ENCODE measurements at places on chromosomes 6 and 20.

- no peak for DNase-seq
Observed at GRCh38 chr6:63349401-63349800, 29.6 kb upstream of the LGSN start.

- DNase-seq = no peak
Observed at GRCh38 chr6:33820243-33820642, 16.4 kb upstream of the MLN start.

DNA sequence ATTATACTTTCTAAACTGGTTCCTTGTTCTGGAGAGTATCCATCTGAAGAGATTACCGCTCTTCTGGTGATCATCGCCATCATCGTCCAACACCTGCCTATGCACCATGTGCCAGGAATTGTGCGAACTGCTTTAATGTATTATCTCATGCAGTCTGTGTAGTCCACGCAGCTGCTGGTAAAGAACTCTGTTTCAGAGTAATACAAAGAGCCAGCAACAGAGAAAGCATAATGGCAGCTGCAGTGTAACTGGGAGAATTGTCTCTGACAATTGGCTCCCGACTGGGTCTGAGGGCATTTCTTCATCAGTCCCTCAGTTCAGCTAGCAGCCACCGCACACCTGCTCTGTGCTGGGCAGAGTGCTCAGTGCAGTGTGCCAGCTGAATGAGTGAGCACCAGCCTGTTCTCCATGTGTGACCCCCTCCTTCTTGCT lies 383.4 kb downstream of the GRIK2 start:
- DNase-seq = no peak

- no peak for DNase-seq
Observed at GRCh38 chr20:53692465-53693067, 98.9 kb upstream of the ZNF217 start.

DNA sequence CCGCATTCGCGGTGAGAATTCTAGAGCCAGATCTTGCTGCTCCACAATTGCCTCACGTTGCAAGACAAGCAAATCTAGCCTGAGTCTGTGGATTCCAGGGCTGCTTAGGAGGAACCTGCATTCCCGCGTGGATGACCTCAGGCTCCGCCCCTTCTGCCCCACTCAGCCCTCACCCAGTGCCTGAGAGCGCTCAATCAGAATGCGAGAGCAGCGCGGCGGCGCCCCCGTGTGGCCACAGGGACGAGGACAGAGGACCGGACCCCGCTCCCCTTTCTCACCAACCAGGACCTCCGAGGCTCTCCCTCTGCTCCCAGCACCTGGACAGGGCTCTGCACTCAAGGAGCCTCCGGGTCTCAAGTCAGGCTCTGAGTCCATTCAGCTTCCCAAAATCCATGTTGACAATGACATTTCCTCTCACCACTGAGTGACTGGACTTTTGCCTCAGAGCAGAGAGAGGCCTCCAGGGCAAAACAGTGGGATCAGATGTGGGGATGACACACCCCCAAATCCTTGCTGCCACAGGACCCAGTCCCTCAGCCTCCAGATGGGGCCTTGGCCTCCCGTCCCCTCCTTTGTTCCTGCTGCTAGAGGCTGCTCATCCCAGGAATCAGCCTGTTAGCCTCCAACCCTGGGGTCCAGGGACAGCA lies 52.0 kb downstream of the RPP21 start:
- DNase-seq = peak; percentile 81

GRCh38 chr6:35688605-35689322 lies at the start of gene FKBP5:
TSS of gene FKBP5 (minus strand) at chr6:35688915. CDS start at chr6:35642824, 46,091 bp downstream.
- DNase-seq = peak; percentile 89

DNA sequence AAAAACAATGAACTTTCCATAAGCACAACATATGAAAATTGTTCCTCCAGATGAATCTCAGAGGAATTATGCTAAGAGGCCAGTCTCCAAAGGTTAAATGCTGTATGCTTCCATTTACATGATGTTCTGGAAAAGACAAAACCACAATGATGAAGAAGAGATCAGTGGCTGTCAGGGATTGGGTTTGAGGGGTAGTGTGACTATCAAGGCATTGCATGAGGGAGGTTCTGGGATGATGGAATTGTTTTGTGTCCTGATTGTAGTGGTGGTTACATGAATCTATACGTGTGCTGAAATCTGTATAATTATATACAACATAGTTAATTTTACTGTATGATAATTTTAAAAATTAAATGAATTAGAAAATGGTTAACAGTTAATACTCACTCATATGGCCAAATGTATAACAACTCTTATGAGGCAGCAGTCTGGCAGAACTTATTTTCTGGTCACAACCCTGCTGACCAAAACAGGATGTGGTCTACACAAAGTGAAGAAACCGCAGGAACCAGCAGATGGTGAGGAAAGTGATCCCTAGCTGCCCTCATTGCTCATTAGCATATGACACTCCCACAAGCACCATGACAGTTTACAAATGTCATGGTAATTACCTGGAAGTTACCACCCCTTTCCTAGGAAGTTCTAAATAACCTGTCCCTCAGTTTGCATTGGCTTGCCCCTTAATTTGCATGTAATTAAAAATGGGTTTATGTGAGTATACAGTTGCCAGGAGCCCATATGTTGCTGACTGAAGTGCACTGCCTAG lies 31.9 kb downstream of the NSFL1C start:
- peak; percentile 37 for DNase-seq

- no peak for DNase-seq
Observed at GRCh38 chr6:32249262-32249661, 25.4 kb upstream of the NOTCH4 start.

DNA sequence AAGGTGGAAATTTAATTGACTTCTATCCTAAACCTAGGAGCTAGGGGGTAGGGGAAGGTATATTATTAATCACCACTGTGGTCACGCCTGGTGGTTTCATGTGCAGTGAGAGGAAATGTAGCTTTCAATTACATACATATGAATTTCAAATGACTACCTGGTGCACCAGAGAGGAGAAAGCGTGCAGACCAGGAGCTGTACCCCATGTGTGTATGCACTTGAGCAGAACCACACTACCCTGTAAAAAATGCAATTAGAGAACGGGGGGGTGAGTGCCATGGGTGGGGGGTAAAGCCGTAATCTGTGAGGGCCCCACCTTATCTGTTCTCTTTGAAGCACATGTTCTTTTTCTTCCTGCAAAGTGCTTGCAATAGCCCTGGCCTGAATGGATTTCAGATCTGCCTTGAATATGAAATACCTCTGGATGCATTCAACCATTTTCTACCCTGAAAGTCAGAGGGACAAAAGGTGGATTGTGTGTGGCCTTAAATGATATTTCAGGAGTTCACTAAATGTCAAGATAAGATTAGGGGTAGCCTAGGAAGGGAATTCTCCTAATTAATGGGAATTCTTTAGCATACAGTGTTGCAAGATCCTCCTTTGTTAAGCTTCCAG lies 30.9 kb upstream of the EDN3 start:
- no peak for DNase-seq

DNA sequence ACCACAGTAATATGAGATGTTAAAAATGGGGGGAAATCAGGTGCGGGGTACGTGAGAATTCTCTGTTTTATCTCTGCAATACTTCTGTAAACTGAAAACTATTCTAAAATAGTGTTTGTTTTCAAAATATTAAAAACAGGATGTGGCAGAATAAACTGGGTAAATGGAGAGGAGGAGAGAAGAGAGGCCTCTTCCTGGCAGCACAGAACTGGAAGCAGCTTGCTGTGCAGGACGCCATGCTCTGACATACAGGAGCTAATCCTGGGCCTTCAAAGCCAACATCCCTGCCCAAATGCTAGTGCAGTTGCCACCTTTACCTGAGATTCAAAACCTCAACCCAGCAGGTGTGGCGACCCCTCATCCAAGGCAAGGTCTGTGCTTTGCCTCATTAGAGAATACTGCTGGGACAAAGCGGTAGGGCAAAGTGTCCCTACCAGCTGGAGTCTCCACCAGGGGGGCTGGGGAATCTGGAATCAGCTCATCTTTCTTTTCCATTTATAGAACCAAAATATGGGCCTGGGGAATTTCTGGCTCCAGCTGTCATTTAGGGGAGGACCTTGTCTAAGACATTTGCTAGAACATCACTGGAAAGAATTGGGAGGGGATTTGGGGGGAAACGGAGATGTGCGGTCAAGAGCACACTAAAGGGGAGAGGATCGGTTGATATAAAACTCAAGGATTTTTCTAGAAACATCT lies 67.3 kb downstream of the SCML4 start:
- no peak for DNase-seq

- peak; percentile 32 for DNase-seq
Observed at GRCh38 chr6:1396952-1397868, 7.8 kb downstream of the FOXF2 start.

All from thymus (tissue), 14 donors.